ENCODE measurements at places on chromosomes 16 and 17.

DNA sequence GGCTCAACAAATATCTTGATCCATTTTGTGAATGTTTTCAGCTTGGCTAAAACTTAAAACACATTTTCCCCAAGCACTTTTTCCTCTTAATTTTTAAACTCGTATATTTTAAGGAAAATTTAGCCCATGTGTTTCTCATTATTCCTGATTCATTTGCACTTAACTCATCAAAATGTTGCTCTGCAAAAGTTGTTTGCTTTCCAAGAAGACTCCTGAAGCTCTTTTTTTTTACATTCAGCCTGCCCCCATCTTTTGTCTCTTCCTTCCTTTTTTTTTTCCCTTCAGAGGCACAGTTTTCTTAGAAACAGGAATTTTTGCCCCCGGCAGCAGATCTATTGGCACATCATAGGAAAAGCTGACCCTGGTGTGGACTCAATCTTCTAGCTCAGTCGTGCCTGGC, 155.0 kb upstream of the SALL1 start:
- DNase-seq, result no peak

GRCh38 chr16:7124242-7124641, 208.4 kb upstream of the RBFOX1 start:
- no peak for DNase-seq

DNA sequence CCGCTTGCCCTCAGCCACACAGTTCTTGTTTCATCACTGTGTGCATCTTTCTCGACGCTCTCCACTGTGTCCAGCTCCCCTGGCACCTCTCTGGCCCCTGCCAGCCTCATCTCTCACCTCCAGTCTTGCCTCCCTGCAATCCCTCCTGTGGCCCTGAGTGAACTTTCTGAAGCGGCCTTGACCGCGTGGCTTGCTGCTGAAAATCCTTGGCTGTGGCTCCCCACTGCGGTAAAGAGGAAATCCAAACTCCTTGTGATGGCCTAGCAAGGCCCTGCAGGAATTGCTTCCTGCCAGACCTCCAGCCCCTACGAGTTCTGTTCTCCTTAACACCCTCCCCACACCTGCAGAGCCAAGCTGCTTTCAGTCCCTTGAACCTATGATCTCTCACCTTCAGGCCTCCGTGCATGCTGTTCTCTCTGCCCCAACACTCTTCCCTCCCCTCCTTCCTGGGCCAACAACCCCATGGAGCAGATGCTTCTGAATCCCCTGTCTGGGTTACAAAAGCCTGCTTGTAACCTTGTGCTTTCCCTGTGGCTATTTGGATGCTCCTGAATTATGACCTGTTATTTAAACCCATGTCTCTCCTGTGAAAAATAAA, 33.6 kb upstream of the BRD7 start:
- no peak for DNase-seq

GRCh38 chr17:64575431-64575830, 68.7 kb downstream of the CEP95 start:
- DNase-seq, result no peak

- peak; percentile 40 for DNase-seq
Measured at GRCh38 chr16:56932721-56933619, 1.0 kb downstream of the HERPUD1 start.

- DNase-seq, result no peak
Measured at GRCh38 chr17:41096055-41096454, 1.9 kb downstream of the KRTAP4-8 start.

DNA sequence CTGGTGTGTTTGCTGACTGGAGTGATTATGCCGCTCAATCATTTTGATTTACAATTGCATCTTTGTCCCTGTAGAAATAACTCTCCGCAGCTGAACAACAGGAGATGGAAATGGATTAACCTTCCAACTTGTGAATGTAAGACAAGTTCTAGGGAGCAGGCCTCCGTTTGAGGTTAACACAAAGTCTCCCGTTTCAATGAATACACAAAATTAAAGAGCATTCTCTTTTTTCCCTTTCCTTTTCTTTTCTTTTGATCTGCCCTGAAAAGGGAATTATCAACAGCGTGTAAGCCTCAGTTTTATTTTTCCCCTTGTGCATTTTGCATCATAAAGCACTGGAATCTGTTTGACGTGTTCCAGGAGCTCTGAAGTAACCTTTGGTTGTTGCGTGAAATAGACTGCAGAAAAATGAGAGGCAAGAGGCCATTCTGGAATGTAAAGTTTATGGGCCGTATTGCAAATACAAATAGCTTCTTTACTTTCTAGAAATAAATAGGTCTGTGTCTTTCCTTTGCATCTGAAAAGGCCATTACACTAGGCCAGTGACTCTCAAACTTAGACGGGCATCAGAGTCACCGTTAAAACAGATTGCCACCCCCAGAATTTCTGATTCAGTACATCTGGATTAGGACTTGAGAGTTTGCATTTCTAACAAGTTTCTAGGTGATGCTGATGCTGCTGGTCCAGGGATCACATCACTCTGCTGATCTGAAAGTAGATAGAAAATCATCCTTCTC, 164.7 kb downstream of the ZNF18 start:
- no peak for DNase-seq

DNA sequence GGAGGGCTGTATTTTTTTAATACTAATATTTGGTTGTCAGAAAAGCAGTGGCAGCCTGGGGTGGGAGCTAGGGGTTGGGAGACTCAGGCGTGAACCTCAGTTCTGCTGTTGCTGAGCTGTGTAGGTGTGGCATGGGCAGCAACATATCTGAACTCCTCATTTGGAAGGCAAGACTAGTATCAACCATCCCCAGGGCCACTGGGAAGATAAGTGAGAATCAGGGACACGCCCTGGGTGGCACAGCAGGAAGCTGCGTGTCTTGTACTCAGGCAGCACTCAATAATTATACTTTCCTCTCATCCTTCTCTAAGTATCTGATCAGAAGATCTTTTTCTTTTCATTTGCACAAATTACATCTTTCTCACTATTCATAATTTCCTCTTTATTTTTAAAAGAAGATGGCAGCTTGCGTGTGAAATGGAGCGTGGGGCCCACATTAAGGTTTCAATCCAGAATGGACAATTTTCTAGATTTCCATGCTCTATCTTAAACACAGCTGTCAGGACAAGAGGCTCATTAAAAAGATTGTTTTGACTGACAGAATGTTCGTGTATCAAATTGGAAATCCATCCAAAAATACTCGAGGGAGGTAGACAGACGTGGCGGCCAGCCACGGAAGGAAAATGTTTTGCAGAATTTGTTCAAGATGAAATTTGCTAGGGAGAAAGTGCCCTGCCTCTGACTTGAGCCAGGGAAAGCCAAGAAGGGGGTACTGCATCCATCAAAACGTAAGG, 121.1 kb downstream of the CPPED1 start:
- no peak for DNase-seq

DNA sequence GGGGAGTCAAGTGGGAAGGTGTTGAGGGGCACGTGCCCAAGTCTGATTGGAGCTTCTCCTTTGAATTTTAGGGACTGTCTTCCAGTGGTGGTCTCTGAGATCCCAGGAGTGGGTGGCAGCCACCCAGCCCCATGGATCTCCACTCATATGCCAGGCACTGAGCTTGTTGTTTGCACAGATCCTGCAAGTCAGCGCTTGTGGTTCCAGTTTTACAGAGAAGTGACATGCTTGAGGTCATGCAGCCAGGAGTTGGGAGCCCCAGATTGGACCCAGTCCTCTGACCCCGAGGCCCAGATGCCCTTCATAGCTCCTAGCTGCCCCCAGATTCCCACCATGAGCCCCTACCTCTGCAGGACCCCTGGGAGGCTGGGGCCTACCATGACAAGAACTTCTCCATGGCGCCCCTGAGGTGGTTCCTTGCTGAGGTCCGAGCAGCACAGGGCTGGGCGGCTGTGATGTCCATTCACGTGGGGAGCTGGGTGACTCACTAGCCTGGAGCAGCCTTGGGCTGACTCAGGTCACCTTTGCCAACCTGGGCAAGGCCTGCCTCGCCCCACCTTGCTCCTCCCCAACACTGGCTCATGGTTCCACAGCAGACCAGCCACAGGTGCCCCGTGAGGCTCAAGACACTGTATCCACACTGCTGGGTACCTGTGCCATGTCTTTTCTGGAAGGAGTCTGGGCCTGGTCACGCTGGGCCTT, 47.4 kb downstream of the RAI1 start:
- DNase-seq, result no peak

GRCh38 chr16:9610727-9611126, 519.3 kb downstream of the HAPSTR1 start:
- no peak for DNase-seq

GRCh38 chr16:30526823-30527634, 663 bp upstream of the ZNF768 start:
- DNase-seq, result peak; percentile 96

DNA sequence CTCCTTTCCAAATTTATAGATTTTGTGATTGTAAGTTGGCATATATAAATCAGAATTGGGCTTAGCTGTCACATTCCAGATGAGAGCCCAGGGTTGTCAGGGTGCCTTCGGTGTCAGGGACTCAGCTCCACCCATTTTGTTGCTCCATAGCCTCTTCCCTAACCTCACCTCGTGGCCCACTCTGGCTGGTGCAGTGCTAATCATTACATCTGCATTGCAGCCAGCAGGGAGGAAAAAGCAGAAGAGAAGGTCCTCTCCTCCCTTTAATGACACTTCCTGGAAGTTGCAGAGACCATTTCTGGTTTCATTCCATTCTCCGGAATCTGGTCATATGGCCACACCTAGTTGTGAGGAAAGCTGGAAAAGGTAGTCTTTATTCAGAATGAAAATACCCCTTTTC, 113.3 kb downstream of the CCT6B start:
- no peak for DNase-seq

GRCh38 chr17:77217566-77217965, 76.8 kb downstream of the SEC14L1 start:
- no peak for DNase-seq

DNA sequence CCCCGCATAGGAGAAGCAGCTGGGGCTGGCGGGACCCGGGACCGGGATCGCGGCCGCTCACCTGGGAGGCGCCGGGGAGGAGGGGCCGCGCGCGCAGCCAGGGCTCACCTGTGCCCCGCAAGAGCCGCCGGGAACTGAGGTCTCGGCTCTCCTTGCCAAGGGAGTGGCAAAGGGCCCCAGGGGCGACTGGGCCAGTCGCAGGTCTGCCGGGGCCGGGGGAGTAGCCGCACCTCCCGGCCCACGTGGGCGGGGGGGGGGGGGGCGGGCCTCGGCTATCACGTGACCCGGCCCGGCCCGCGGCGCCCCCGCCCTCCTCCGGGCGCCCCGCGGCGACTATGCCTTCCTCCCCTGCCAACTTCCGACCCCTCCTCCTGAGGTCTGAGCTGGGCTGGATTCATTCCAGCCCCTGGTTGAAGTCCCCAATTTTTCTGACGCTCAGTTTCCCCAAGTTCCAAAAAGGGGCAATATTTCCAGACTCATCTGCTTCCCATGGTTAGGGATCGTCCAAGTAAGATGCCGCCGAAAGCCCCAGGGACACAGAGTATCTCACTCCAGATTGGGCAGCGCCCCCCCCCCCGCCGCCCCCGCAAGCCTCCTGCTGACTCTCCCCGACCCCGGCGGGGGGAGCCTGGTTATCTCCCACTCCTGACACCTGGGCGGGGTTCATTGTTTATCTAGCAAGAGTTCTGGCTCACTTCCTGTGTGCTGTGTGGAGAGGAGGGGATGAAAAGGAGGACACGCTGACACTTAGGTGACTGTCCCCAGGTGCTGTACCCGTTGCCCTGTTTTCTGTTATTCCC, at the start of gene TMC6:
Gene TMC6, minus strand, starts transcription at position 205 of the 800 bp plus-strand sequence. CDS start 1,923 bp downstream, outside the sequence.
- peak; percentile 89 for DNase-seq

- DNase-seq, result no peak
Measured at GRCh38 chr17:27466376-27466742, 10.1 kb downstream of the KSR1 start.

- no peak for DNase-seq
Measured at GRCh38 chr17:10019941-10020451, 114.9 kb upstream of the RCVRN start.

DNA sequence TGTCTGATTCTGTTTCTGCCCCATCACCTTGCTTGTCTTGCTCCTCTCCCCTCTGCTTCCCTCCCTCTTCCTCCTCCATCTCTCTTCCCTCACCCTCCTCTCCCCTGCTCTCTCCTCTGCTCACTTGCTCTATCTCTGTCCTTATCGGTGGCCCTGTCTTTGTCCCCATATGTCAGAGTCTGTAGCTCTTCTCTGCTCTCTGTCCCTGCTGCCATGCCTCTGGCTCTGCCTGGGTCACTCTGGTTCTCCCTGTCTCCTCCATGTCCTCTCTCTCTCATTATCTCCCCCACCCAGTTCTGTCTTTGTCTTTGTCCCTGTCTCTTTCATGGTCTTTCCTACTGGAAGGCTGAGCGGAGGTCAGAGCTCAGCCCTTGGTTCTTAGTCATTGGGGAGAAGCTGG, 169.1 kb upstream of the NLRP1 start:
- DNase-seq, result no peak

DNA sequence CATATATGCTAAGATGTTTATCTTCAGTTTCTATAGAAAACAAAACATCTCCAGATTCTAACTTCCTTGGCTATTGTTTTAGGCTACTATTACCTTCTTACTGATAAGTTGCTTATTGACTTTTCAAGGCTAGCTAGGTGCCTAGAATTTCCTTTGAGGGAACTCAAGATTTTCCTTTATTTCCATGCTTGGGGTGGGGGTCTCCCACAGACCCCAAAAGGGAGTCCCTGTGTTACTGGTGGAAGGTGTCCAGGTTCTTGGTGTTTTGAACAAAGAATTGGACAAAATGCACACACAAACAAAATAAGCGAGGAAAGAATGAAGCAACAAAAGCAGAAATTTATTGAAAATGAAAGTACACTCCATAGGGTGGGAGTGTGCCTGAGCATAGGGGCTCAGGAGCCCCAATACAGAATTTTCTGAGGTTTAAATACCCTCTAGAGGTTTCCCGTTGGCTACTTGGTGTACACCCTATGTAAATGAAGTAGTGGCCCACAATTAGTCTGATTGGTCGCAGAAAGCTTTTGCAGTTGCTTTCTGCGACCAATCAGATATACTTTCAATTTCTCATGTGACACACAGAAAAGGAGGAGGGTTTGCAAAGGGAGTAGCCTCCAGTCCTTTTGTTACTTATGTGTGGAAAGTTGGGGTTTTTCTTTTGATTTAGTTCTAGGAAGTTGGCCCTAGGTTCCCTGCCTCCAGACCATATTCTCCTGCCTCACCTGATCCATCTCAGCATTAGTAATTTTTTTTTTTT, 67.5 kb downstream of the MARF1 start:
- DNase-seq, result no peak

DNA sequence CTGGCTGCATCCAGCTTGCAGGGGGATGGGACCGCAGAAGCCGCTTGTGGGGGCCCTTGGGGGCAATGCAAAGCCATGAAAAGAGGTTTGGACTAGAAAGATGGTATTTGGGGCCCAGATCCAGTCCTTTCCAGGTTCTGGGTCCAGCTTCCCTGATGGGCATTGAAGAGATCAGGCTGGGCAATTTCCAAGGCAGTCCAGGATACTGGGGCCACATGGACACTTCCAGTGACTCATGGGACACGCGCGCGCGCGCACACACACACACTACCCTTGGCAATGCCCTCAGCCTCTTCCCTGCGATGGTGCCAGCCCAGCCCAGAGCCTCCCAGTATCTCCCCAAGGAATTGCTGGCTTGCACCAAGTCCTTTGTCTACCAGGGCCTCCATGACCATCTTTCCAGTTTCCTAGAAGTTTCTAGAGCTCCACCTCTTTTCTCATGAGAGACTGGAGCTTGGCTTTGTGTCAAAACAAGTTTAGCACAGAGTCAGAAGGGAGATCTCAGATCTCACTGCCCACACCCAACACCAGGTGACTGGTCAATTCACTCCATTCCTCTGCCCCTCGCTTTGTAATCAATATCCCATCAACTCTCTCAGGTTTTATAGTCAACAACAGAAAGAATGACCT, 44.3 kb downstream of the WNT3 start:
- no peak for DNase-seq
